ENCODE measurements at places on chromosomes 3 and 15.

DNA sequence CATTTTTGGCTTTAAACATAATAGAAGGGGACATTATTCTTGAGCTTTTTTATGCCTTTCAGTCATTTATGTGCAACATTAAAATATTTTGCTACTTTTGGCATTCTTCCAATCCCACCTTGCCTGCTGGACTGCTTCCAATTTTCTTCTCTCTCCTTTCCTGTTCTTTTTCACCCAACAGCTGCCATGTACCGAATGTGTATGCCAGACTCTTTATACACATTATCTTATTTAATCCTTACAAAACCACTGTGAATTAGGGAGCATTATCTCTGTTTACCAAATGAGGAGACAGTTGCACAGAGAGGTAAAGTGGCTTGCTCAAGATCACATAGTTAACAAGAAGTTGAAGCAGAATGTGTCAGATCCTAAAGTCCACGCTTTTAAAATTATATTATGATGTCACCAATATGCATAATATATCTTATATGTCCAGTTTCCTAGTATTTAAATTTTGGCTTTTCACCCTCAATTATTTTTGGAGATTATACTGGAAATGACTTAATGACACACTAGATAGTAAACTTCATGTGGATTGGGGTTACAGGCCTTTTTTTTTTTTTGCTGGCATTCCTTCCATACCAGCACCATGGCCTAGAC lies 231.5 kb downstream of the THRB start:
- DNase-seq: no peak

GRCh38 chr3:57778494-57778893 lies 22.4 kb downstream of the SLMAP start:
- no peak for DNase-seq

GRCh38 chr3:184381261-184382224 lies 1.7 kb downstream of the CHRD start:
- DNase-seq: no peak

- no peak for DNase-seq
These were observed 204.3 kb upstream of the SLC2A2 start for GRCh38 chr3:171230865-171231264.

- peak; percentile 17 for DNase-seq
These were observed 11.3 kb downstream of the TBC1D2B start for GRCh38 chr15:78065973-78066946.

- no peak for DNase-seq
These were observed 32.3 kb downstream of the XXYLT1 start for GRCh38 chr3:195238586-195239118.

DNA sequence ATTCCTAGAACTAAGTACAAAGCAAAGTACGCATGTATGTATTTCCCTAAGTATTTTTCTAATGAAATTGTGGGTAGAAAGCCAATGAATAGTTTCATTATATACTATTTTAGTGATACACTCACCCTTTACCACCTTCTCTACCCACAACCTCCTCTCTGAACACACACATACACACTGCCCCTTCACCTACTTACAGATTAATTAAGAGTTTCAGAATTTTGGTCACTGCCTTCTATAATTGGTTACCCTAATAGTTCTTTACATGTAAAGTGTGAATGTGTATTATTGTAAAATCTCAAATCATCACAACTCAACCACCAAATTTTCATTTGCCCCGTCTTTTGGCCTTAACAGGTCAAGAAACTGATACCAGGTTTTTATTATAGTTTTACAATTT lies 7.2 kb downstream of the PFN2 start:
- no peak for DNase-seq

GRCh38 chr15:101051291-101052030 lies 132.3 kb downstream of the LRRK1 start:
- peak; percentile 33 for DNase-seq

- no peak for DNase-seq
These were observed 360.1 kb downstream of the CNTN4 start for GRCh38 chr3:2458816-2459215.

DNA sequence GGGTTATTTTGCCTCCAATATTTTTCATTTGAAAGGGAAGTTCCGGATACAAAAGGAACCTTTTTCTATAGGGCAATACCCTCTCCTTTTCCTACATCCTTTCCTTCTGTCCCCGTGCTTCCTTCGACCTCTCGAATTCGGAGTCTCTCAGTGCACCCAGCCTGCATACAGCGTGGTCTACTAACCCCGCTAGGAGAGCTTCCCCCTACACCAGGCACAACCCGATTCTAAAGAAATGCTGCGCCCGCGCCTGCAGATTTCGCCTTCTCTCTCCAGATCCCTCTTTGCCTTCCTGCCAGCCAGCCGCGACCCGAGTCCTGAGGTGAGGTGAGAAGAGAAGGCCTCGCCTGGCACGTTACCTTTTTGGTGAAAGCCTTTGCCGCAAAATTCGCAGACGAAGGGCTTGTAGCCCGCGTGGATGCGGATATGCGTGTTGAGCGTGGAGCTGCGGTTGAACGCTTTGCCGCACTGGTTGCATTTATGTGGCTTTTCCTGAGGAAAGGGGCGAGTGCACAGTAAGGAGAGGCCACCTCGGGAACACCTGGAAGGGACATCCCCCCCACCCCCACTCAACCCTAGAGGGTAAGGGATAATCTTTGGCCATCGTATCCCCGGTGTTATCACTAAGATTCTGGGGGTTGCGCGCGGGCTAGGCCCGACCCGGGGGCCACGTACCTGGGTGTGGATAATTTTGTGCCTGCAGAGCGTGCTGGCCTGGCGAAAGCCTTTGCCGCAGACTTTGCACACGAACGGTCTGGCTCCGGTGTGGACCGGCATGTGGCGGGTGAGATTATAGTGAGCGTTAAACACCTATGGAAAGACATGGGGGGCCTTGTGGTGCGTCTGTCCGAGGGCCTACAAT lies 2.3 kb downstream of the FEZF2 start:
- no peak for DNase-seq

Data from right forelimb (tissue), 1 donor.